CD4-positive, alpha-beta T cell treated with Interleukin-17A for 1 hour (primary cell): ENCODE measurements at places on chromosomes 2 and 18.

DNA sequence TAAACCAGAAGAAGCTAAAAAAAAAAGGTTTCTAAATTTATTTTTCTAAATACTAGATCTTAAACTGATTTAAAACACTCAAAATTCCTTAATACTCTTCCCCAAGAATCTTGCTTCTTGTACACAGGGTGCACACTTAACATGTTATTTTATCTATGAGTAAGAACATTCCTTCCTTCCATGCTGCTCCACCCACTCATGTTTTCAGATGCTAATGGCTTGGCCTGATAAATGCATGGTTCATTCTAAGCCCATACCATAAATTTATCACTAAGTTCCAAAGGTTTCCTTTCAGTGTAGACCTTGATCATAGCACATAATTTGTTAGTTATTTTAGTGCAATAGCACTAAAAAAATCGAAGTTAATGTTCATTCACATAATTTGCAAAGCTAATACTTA is 8.1 kb downstream of the FBXO48 start:
- no peak for DNase-seq

DNA sequence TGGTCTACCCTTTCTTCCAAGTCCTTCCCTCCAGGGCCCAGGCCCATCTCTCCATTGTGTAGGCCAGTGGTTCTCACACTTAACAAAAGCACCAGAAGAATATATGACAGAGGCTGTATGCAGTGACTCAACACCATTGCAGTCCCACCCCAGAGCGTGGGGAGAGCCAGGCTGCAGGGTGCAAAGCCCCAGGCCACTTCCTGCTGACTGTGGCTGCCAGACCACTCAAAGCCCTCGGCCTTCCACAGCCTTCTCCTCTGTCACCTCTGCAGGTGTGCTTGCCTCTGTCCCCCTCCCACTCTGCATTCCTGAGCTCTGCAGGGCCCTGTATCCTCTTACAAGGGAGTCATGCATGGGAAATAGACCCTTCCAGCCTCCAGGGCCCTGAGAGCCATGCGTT is 40.4 kb upstream of the ARHGEF4 start:
- no peak for DNase-seq

- DNase-seq: no peak
Observed at GRCh38 chr18:21056545-21056944, 55.1 kb downstream of the ROCK1 start.

DNA sequence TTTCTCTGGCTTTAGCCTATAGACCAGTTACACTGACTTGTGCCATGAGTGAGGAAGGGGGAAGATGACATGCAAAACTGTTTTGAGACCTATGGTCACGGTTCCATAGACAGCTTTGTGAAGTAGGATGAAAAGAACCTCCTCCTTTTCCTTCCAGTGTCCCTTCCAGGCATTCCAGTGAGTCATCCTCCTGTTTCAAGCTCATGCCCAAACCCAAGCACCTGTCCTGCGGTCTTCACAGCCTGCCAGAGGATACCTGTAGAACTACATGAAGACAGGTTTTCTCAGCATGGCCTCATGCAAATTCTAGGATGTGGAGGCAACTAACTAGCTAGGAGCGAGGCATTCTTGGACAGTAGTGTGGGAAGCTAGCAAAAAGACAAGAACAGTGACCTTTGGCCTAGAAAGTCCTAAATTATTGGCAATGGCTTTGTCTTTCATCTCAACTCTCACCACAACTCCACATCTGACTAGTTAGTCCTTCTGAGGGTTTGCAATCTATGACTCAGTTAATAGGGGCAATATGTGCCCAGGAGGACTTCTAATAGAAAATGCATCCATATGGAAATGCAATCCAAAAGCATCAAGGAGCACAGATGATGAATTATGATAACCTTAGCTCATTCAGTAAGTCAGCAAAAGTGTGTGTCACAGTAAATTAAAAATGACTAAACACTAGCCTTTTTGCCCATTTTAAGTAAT is 154.7 kb downstream of the RBM43 start:
- DNase-seq: no peak

DNA sequence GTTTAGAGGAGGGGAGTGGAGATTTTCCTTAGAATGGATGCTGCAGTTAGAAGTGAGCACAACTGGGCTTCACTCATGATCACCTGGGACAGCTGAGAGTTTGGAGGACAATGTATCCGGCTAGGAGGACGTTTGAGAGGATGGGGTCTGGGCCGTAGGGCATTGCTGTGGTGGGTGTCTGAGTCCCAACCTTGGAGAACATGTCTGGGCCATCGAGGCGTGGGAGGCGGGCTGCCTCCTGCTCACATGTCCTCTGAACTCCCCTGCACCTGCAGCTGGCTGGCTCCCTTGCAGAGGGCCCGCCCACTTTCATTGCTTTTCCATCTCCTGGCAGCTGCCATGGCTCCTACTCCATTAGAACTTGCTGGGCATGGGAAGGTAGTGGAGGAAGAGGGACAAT is 203.0 kb upstream of the PXDN start:
- DNase-seq: no peak

DNA sequence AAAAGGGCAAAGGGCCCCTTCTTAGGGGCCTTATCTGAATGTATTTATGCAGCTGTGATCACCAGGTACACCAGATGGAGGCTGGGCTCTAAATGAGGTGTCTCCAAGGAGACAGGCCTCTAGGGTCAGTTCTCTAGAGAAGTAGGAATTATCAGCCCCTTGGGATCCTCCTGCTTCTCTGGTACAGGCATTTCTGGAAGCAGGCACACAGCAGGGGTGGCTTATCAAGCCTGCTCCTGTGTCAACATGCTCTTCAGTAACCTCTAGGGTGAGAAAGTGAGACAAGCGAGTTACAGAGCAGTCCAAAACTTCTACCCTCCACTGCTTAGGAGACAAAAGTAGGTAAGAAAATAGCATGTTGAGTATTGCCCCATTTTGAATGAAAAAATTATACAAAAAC is 13.8 kb downstream of the TPGS2 start:
- no peak for DNase-seq

DNA sequence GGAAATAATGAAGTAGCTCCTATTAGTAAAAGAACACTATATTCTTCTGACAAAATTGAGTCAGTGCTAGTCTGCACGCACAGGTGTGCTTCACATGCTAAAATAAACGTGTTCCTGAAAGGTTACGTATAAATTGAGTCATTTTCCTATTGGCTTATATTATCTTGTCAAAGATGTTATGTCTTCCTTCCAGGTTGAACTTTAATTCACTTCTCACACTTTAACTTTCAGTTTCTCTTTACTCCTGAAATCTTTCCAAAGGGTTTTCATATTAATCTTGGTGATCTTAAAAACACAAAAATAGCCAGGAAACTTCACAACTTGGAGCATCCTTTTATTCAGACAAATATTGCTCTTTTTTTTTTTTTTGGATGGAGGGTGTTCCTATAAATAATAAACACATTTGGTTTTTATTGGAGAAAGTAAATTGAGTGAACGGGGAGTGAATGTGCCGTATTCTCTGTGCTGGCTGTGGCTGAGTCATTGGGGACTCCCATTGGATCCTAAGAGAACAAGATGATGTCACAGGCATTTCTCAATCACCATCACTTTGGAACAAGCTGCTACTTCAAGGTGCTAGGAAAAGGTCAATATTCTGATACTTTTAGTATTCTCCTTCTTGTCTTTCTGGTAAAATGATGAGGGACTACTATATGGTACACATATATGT is 150.2 kb upstream of the SPATS2L start:
- no peak for DNase-seq

GRCh38 chr2:38709567-38710194 is 41.5 kb downstream of the SRSF7 start:
- DNase-seq: peak; percentile 78

DNA sequence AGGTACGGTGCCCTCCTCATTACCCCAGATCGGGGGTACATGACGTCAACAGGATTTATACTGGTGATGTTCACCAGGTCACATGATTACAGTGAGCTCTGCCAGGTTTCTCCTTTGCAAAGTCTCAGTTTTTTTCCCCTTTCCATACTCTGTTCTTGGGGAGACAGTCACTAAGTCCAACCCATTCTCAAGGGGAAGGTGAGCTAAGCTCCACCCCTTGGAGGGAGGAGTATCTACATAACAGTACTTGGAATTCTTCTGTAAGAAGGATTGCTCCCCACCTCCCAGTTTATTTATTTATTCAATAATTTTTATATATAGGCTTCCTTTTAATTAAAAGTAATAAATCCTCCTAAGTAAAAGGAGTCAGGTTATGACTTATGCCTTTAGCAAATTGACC is 34.1 kb upstream of the SOS1 start:
- no peak for DNase-seq

DNA sequence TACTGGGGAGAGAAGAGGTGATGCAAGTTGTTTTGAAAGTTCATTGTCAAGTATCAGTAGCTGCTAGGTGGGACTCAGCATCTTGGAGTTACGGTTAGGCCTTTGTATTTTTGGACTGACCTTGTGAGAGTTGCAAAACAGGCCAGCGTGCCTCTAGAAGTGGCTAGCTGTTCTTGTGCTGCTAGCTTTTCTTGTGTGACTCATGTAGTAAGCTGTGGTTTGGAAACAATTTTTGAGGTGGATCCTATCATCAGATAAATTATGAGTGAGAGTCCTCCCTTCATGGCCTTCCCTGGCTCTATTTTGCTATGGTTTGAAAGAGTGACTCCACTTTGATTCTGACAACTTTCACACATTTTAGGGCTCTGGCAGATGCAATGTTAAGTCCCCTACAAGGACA is 409.2 kb upstream of the HS6ST1 start:
- DNase-seq: no peak

DNA sequence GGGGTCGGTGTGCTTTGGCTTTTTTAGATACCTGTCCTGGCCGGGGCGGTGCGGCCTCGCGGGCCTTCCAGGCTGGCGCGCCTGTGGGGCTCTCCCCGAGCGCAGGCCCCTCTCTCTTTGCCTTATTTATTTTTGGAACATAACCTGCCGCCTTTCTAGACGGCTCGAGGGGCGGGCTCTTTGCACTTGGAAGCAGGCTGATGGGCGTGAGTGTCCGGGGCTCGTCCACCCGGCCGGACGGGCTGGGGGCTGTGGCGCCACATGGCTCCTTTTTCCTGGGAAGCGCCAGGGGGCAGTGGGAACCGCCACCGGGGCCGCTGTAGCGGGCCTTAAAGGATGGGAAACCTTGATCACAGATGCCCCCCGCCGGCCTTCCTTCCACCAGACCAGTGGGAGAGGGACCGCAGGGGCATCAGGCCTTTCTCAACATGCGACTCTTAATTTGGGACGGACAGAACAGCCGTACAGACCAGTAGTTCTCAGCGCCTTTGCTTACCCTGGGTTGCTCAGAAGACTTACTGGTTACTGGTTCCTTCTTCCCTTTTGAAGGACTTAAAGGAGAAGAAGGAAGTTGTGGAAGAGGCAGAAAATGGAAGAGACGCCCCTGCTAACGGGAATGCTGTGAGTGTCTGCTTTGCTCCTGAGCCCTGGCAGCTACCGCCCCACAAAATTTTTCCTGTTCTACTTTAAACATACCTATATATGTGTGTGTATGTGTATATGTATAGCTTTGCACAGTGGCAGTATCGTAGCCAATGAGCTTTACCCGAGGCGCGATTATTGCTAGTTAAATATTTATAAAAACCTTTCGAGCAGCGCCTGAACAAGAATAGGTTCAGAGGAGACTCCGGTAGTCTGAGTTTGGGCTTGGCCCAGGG is 2.7 kb downstream of the PTMA start:
- peak; percentile 35 for DNase-seq

- DNase-seq: no peak
Observed at GRCh38 chr2:11390399-11390658, 45.9 kb upstream of the ROCK2 start.

DNA sequence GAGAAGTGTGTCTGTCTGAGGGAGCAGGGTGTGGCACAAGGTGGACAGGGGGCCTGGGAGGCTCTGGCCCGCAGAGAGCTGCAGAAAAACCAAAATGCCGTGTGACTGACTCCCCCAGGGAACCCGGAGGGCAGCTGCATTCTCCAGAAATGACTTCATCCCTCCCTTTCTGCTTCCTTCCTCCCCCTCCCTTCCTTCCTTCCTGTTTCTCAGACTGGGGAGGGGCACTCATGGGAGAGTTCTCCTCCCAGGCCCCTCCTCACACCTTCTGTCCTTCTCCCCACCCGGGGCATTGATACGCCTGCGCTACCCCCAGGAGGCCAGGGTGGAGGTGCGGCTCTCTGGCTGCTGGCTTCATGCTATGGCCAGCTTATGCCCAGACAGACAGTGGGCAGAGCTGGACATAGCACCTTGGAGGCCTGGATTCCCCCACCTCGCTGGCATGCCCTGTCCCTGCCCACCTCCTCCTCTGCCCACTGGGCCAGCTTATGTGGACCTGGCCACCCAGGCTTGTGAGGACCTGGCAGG is 8.2 kb upstream of the GPR17 start:
- DNase-seq: no peak

- no peak for DNase-seq
Observed at GRCh38 chr18:24677011-24677410, 216.6 kb downstream of the HRH4 start.
